ENCODE measurements at places on chromosomes 11 and 22.

- no peaks in the 10 kb centered on the region for H3K4me1 ChIP-seq
- no peaks in the 10 kb centered on the region for H3K27me3 ChIP-seq
- peak; percentile 56 for DNase-seq
- no peak overlapping the region for H3K4me3 ChIP-seq
Measured at GRCh38 chr11:128297091-128297651, 290.2 kb downstream of the ETS1 start.

DNA sequence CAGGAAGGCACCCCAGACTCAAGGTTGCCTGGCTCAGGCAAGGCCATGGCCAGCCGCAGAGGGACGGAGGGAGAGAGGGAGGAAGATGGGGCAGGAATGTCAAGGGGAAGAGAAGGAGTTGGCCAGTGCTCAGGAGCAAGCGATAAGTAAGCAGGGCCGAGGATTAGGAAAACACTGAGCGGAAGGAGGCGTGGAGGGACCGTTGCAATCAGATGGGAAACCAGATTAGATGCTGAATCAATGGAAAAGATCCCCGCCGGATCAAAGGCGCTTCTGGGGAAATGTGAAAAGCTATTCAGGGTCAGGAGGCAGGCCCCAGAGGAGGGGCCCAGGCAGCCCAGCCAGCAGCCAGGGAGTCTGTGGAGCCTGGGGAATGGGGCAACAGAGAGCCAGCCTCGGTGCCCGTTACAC lies 26.6 kb upstream of the MYEOV start:
- H3K36me3 ChIP-seq: no peaks in the 10 kb centered on the region
- no peak overlapping the region for H3K27ac ChIP-seq
- H3K27me3 ChIP-seq: no peaks in the 10 kb centered on the region
- no peaks in the 10 kb centered on the region for H3K4me1 ChIP-seq

DNA sequence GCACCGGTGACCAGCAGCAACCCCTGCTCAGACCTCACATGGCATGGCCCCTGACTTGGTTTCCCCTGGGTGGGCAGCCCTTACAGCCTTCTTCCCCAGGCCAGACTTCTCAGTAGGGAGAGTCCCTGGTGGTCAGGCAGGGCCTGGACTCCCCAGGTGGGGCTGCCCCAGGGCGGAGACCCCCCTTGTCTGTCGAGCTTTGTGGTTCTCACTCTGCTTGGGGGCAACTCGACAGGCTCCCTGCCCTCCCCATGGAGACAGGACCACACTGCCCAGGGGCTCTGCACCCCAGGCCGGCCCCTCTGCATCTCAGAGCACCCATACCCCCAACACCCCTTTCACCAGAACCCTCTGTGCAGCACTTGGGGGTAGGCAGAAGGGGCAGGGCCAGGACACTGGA lies 87.7 kb downstream of the MORC2 start:
- peaks cover 74% of the 10 kb centered on the region for H3K4me1 ChIP-seq
- peak overlapping the region; percentile 89 for H3K27ac ChIP-seq
- DNase-seq: no peak

DNA sequence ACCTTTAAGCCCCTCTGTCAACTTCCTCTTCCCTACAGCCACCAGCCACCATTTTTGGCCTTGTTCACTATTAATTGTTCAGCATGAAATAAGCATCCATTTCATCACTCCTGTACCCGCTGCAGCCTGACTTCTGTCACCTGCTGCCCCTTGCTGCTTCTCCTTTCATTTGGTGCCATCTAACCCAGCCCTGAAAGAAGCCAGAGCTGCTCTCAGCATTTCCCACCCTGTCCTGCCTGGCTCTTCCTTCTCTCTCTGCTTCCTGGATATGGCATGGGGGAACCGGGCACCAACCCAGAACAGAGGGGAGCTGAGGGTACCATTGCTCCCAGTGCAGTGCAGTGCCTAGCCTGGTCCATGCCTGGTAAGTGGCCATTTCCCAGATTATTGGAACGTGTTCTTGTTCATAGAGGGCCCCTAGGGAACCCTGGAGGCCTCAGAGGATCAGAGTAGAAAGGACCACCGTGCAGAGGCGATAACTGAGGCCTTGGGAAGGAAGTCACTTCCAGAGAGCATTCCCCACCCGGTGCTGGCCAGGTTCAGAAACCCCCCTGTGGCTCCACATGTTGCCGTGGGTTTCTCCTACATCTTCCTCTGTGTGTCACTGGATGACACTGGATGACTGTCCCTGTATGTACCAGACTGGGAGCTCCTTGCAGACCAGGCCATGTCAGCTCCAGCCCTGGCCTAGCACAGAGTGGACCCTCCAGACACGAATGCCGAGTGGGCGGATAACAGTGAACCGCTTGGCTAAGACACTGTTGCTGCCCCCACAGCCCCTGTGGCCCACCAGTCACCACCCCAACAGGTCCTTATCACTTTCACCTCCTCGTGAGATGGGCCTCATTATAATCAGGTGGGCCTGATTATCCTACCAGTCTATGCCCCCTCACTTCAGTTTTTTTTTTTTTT lies 4.7 kb downstream of the YDJC start:
- H3K36me3 ChIP-seq: no peaks in the 10 kb centered on the region
- H3K27ac ChIP-seq: no peak overlapping the region
- DNase-seq: no peak
- H3K27me3 ChIP-seq: no peaks in the 10 kb centered on the region
- H3K4me3 ChIP-seq: no peak overlapping the region

GRCh38 chr22:49083607-49084006 lies 744.1 kb downstream of the BRD1 start:
- no peaks in the 10 kb centered on the region for H3K27me3 ChIP-seq
- no peak overlapping the region for H3K4me3 ChIP-seq
- no peaks in the 10 kb centered on the region for H3K36me3 ChIP-seq
- DNase-seq: no peak
- no peaks in the 10 kb centered on the region for H3K4me1 ChIP-seq
- no peak overlapping the region for H3K27ac ChIP-seq

DNA sequence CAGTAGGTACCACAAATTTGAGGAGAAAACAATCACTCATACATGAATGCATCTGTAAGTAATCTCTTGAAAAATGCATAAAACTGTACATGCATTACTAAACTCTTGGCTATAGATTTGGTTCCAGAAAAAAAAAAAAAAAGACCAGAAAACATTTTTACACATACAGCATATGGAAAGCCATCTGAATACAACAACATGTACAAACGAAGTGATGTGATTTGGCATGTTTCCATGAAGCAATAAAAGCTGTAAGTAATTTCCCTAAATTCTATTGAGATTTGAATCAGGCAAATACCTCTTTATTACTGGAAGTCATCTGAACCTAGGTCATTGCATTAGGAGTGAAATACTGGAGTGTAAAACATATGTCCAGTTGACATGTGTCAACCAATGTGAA lies 31.9 kb upstream of the ZC3H12C start:
- H3K27me3 ChIP-seq: no peaks in the 10 kb centered on the region
- H3K4me1 ChIP-seq: no peaks in the 10 kb centered on the region
- DNase-seq: no peak
- no peaks in the 10 kb centered on the region for H3K36me3 ChIP-seq

- no peak overlapping the region for H3K27ac ChIP-seq
- peaks cover 5% of the 10 kb centered on the region for H3K4me1 ChIP-seq
- no peak for DNase-seq
- H3K27me3 ChIP-seq: no peaks in the 10 kb centered on the region
- H3K36me3 ChIP-seq: peaks cover 4% of the 10 kb centered on the region
Measured at GRCh38 chr11:67082071-67082791, 25.6 kb downstream of the RHOD start.

GRCh38 chr22:28658448-28658847 lies 21.2 kb downstream of the TTC28 start:
- DNase-seq: no peak
- H3K4me3 ChIP-seq: no peak overlapping the region
- H3K27me3 ChIP-seq: no peaks in the 10 kb centered on the region

DNA sequence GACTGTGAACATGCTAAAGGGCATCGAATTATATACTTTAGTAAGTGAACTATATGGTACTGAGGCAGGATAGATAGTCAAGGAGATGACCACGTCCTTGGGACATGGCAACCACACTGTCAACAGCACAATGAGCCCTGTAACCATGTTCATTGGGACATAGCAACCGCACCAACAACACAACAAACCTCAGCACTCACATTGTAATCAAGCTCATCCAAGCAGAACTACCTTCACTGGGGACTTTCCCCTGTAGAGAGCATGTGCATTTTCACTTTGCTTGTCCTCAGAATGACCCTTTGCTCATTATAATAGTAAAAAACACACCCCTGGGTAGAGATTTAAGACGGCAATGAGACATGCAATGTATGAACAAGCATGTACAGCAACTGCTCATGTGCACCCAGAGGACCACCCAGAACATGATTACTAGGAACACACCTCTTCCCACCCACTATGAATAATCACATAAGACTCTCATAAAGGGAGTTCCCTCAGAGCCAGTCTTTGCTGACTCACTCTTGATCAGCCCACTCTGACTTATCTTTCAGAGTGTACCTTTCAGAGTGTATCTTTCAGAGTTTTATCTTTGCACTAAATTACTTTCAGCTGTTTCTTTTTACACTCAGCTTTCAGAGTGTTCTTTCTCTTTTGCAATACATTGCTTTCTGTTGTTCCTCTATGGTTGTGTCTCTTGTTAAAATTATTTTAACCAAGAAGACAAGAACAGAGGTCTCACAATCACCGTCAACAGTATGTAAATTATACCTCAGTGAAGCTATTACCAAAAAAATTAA lies 4.1 kb upstream of the PLAAT2 start:
- H3K27ac ChIP-seq: peak overlapping the region; percentile 77
- peaks cover 3% of the 10 kb centered on the region for H3K4me1 ChIP-seq
- H3K4me3 ChIP-seq: no peak overlapping the region
- H3K27me3 ChIP-seq: no peaks in the 10 kb centered on the region

DNA sequence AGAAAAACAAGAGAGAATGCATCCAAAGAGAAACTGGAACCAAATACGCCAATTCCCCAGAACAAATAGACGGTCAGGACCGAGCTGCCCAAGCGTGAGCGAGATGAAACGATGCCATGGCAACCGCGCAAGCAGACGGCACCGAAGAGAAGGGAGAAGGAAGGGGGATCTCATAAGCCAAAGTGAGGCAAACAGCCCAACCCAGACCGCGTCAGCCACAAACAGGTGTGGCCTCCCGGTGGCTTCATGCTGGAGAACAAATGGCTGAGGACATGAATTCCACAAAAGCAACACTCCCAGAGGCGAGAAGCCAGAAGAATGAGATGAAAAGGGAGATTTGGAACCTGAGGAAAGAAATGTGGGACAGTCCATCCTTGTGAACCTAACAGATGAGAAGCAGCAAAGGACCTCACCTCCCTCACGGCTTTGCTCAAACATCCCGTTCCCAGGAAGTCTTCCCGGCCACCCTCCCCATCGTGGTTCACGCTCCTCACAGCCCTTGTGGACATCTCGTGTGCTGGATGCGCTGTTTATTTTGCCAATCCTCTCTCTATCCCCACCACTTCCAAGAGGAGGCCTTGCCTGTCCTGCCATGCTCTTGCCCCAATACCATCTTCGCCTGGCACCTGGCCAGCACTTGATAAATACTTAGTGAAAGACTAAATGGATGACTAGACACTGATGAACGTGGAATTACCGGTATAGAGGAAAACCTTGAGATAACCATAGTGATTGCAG lies 89.1 kb upstream of the RTL6 start:
- no peaks in the 10 kb centered on the region for H3K36me3 ChIP-seq
- H3K4me1 ChIP-seq: no peaks in the 10 kb centered on the region
- no peak overlapping the region for H3K27ac ChIP-seq

- H3K36me3 ChIP-seq: peaks cover 52% of the 10 kb centered on the region
- DNase-seq: no peak
- H3K27me3 ChIP-seq: no peaks in the 10 kb centered on the region
- H3K4me1 ChIP-seq: peaks cover 3% of the 10 kb centered on the region
- H3K27ac ChIP-seq: no peak overlapping the region
- H3K4me3 ChIP-seq: no peak overlapping the region
Measured at GRCh38 chr22:42577623-42578240, 24.0 kb downstream of the SERHL2 start.

DNA sequence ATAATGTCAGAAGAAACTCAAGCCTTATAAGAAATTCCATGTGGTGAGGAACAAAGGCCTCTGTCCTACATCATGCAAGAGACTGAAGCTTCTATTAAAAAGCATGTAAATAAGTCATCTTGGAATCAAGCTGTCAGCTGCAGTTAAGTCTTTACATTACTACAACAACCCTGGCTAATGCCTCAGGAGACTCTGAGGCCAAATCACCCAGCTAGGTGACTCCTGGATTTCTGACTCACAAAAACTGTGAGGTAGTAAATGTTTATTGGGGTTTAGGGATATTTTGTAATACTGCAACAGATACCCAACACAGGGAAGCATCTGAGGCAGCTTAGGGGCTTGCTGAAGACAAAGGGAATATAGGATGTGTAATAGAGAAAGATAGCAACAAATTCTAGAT lies 89.6 kb downstream of the C11orf87 start:
- no peaks in the 10 kb centered on the region for H3K4me1 ChIP-seq
- no peak for DNase-seq
- no peak overlapping the region for H3K4me3 ChIP-seq
- H3K27me3 ChIP-seq: no peaks in the 10 kb centered on the region

GRCh38 chr22:33051960-33052839 lies 6.0 kb downstream of the SYN3 start:
- H3K4me3 ChIP-seq: no peak overlapping the region
- H3K27ac ChIP-seq: no peak overlapping the region
- no peaks in the 10 kb centered on the region for H3K4me1 ChIP-seq
- H3K27me3 ChIP-seq: peaks cover 47% of the 10 kb centered on the region

GRCh38 chr11:17014833-17015626 lies 816 bp upstream of the PLEKHA7 start:
- peaks cover 35% of the 10 kb centered on the region for H3K4me1 ChIP-seq
- peak overlapping the region; percentile 54 for H3K4me3 ChIP-seq
- peak overlapping the region; percentile 99 for H3K27ac ChIP-seq
- peaks cover 8% of the 10 kb centered on the region for H3K36me3 ChIP-seq
- peak; percentile 79 for DNase-seq
- H3K27me3 ChIP-seq: peaks cover 8% of the 10 kb centered on the region

DNA sequence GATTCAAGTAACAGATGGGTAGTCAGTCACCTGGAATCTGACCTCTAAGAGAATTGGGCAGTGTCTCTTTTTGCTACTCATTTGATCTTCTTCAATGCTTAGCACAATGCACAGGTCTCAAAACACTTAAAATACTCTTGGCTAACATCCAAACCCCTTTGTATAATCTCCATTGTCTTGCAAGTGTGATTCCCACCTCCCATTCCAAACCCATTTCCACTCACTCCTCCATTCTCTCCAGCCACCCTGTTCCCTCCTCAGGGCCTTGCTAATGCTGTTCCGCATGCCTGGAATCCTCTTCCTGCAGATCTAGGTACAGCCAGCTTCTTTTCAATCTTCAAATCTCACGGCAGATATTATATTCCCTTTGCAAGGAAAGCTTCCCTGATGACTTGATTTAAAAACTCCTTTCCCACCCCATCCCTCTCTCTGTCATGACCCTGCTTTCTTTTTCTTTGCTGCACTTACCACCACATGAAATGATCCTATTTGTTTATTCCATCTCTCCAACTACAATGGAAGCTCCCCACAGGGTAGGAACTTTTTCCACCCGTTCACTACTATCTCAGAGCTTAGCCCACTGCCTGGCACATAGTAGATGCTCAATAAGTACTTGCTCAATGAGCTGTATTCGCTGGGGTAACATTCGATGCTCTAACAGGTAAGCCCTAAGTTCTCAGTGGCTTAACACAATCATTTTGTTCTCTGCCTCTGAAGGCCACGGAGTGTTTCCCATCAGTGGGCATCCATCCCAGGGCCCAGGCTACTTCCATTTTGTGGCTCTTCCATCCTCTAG lies 121.7 kb downstream of the MN1 start:
- H3K27ac ChIP-seq: no peak overlapping the region
- no peak for DNase-seq
- H3K4me3 ChIP-seq: no peak overlapping the region
- H3K27me3 ChIP-seq: no peaks in the 10 kb centered on the region
